ENCODE measurements at places on chromosomes 1 and 21. TPM values are rescaled to one million over a fixed set of nuclear protein-coding genes. Genes with fewer than 3 reads are reported as not detected.

LAMC1 gene
- total RNA-seq = 163 TPM

GRCh38 chr1:64150729-64151230, 52.6 kb upstream of the UBE2U start:
- no peak for DNase-seq

PLA2G4A gene
- 1.1 TPM for total RNA-seq

RORC gene
- total RNA-seq = 0.42 TPM

All from H7 (cell line).